ENCODE measurements at places on chromosomes 5 and 9.
A peak's percentile ranks its signal among the peaks of the same experiment; 100 is the strongest.

- no peak for DNase-seq
Measured at GRCh38 chr5:17123010-17123409, 94.4 kb upstream of the BASP1 start.

- DNase-seq, result no peak
Measured at GRCh38 chr5:136230176-136230575, 37.2 kb upstream of the SMIM32 start.

DNA sequence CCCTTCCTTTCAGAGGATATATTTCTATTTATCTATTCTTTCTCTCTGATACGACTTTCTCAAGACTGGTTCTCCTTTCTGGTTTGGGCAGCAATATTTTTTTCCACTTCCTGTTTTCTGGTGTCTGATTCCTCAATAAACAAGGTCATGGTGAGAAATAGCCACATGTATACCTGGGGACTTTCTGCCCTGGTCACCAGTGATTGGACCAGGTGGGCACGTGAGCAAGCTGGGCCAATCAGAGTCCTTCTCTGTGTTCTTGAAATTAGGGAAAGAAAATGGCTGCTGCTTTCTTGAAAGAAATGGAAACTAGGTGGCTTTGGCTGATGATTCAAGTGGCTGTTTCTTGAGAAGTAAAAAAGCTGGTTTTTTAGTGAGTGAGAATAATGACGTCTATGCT lies 18.4 kb upstream of the GSN start:
- DNase-seq, result no peak

GRCh38 chr9:128626181-128626580 lies 30.5 kb downstream of the DYNC2I2 start:
- no peak for DNase-seq

DNA sequence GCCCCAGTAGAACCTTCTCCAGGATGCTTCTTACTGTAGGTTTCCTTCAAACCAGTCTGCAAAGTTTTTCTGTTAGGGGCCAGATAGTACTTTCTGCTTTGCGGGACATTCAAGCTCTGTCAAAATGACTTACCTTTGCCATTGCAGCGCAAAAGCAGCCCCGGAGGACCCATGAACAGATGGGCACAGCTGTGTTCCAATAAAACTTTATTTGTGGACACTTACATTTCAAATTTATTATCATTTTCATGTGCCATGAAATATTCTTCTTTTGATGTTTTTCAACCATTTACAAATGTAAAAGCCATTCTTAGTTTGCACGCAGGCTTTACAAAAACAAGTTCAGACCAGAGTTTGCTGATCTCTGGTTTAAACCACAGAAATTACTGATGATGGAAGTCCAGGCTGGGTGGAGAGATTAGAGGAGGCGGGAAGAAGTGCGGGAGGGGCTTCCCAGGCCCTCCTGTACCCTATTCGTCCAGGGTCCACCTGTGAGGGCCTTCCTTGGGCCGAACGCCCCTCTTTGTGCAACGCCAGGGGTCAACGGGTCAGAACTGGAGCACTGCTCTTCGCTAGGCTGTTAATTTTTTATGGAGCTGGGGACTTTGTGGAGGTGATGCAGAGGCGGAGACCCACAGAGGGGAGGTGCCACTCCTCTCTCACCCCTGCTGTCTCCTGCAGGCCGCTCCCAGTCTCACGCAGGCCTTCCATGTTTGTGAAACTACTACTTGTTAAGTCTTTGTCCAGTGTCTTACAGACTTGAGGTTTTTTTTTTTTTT lies 7.6 kb upstream of the ASS1 start:
- DNase-seq, result no peak

DNA sequence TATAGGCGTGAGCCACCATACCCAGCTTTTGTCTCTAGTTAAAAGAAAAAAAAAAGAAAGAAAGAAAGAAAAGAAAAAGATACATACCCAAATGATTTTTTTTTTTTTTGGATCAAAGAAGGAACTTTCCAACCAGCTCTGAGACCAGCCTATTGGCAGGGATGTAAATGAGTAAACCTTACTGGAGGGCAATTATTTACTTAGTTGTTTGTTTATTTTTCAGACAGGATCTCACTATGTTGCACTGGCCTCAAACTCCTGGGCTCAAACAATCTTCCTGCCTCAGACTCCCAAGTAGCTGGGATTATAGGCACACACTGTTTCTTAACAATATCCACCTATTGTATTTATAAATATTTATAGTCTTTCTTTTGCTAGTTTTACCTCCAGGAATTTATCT lies 10.9 kb upstream of the SPOUT1 start:
- DNase-seq, result no peak

GRCh38 chr9:112705768-112706427 lies 12.0 kb downstream of the INIP start:
- DNase-seq, result peak; percentile 63

DNA sequence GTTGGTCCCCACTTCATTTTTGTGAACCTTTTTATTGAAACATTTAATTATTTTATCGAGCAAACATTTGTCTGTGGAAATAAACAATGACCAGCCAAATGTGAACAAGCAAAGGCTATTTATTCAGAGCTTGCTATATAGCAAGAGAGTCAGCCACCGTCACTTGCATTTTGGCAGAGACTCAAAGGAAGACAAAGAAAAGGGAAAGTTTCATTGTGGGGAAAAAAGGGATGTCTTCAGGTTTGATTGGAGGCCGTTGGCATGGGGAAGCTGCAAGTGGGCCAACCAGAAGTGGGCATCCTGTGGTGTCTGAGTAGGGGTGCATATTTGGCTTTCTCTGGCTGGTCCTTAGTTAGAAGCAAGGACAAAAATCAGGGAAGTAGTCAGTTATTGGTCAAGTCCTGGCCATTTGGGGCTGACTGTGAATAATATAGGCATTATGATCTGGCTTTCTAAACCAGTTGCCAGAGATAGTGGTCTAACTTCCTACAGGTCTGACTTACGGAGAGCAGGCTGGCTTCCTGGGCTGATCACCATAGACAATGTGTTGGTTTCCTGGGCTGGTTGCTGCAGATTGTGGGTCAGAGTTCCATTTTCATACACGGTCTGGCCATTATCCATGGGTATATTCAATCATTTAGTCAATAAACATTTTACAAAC lies 16.6 kb downstream of the ENC1 start:
- DNase-seq, result no peak

- DNase-seq, result peak; percentile 10
Measured at GRCh38 chr5:14326035-14326903, 183.1 kb downstream of the TRIO start.

DNA sequence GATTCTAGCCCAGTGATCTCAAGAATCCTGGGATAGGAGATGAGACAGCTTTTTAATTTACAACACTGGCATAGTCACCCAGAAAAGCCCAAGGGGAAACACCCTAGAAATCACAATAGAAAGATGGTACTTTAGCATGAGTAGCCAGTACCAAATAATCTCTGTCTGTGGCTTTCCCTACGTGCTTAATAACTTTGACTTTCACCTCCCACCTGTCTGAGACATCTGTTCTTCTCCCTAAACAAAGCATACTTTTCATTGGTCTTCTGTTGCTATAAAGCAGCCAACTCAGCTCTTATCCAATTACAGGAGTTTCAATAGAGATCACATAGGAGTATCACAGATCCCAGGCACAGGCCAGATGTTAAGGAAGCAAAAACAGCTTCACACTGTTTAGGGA lies 10.4 kb downstream of the MARCHF3 start:
- no peak for DNase-seq

GRCh38 chr5:130994496-130995253 lies 170.4 kb downstream of the HINT1 start:
- DNase-seq, result no peak

GRCh38 chr5:78908173-78909061 lies 76.7 kb downstream of the ARSB start:
- DNase-seq, result no peak

- peak; percentile 36 for DNase-seq
Measured at GRCh38 chr9:121538221-121538620, 38.6 kb upstream of the GGTA1 start.

GRCh38 chr9:131587331-131587730 lies 42.0 kb downstream of the PRRT1B start:
- DNase-seq, result no peak

DNA sequence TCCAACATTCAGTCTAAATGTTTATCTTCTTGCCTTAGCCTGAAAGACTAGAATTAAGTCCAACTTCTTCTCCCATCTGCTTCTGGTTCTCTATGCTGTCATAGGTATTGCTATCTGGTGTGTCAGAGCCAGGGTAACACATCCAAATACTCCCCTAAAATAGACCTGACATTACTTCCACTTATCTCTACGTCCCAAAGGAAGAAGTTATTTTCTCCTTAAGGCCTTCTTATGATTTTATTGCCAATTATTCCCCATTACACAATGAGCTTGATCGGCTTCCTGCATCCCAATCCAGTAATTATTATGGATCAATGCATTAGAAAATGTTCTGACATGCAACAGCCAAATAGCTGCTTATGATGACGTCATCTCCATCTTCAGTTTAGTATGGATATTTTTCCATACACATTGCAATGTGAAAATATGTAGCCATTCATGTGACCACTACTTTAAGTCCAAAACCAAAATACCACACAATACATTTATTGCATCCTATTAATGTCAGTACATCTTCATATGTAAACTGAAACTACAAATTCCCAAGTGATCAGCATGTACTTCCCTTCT lies 555.5 kb downstream of the MAT2B start:
- no peak for DNase-seq

GRCh38 chr5:117999939-118000549 lies 988.3 kb downstream of the DTWD2 start:
- DNase-seq, result no peak

DNA sequence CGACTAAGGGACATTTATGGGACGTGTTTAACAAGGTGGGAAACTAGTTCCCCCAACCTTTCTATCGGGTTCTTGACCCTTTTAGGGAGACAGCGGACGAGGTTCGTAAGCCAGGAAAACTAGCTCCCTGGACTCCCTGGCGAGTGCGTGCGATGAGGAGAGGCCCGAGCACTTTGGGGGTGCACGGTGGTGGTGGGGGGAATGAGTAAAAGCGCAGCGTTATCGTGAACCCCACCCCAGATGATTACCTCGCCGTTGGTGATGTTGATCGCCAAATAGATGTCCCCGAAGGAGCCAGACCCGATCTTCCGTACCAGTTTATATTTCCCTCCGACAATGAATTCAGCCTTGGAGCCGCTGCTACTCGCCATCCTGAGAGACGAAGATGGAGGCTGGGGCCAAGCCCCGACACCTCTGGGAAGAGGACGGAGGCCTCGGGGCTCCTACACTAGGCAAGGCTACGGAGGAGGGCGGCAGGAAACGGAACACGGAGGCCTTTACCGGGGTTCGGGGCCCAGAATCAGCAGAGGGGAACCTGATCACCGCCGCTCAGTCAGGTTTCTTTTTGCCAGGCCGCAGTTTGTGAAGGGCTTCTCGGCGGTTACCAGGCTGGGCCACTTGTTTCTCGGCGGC lies 529 bp downstream of the CSNK1A1 start:
- peak; percentile 32 for DNase-seq

DNA sequence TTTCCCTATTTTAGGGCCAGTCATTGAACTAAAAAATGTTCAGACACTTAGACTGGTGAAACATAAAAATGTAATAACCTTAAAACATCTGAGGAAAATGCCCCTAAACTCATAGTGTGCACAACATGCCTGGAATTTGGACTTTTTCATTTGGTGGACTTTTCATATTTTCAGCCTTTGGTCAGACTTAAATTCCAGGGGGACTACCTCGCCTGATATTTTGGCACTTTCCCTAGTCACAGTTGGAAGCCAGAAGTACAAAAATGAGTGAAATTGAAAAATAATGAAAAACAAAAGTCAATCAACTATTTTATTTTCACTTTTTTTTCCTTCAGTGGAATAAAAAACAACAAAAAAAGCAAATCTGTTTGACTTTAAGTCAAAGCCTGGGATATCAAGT lies 256.2 kb downstream of the ACTL7B start:
- DNase-seq, result no peak

GRCh38 chr5:80082731-80083100 lies 47.6 kb downstream of the THBS4 start:
- DNase-seq, result peak; percentile 39

DNA sequence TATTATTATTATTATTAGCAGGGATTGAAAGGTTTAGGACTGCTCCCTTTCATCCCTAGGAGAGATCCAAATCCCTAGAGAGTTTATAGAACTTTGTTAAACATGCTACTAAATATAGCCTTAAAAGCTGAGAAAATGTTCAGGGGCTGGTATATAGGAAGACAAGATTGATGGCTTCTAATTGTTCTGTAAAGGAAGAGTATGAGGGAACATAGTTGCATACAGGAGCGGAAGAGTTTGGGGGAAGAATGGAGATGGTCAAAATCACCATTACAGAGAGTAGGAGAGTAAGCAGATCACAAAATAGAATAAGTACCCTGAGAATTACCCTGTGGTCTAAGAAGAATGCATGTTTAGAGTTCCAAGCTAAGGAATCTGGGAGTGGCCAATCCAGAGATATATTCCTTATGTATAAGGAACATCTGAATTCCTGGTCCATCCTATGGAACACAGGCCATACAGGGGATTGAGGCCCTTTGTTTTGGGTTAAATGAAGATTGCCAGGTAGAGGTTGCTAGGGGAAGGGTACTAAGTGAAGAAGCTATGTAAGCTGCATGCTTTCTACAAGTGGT lies 158.0 kb upstream of the APC start:
- no peak for DNase-seq

DNA sequence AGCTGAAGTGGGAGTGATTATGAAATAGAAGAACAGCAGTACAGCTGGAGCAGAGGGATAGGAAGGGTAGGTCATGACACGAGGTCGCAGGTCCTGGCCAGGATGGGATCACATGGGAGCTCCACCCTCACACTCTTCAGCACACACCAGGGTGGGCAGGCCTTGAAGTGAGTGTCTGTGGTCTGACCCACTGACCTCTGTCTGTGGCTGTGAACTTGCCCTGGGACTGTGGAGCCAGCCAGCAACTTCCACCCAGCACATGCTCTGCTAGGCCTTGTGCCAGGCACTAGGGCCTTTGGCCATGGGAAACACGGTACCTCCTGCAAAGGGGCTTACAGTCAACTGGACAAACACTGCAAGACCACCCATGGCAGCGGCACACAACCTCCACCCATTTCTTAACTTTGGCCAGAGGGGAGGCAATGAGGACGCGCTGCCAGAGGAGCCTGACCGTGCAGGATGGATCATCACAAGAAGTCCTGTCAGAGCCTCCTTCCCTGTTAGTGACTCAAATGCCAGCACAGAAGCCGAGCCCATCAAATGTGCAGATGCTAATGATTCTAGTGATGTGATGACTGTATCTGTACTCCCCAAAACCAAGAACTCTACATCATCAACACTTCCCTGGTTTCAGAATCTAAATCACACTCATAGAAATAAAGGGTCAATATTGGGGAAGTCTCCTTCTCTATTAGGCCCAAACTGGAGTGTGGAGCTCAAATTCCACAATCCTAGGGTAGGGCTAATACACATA lies 113.6 kb downstream of the DPYSL3 start:
- no peak for DNase-seq

- DNase-seq, result no peak
Measured at GRCh38 chr5:68372161-68372560, 156.6 kb downstream of the PIK3R1 start.

GRCh38 chr9:70097187-70097586 lies 53.5 kb downstream of the MAMDC2 start:
- no peak for DNase-seq
